ENCODE measurements at places on chromosomes 5 and 9.

GRCh38 chr5:13566871-13567339, 377.6 kb downstream of the DNAH5 start:
- no peak for DNase-seq

- DNase-seq = no peak
Observed at GRCh38 chr5:119274767-119275130, 81.1 kb upstream of the TNFAIP8 start.

DNA sequence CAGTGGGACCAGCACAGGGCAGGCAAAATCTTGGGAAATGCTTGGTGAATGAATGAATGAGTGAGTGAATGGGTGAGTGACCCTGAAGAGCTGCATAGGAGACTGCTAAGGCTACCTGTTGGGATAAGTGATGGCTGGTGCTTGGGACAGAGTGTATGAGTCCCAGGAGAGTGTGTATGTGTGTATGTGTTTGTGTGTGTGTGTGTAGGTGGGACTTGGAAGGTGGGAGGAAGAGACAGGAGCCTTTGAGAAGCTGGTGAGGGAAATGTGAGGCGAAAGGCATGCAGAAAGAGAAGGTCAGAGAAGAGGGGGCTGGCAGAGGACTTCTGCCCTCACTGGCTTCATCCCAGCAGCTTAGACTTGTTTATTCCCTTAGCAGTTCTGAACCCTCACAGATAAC, 33.3 kb upstream of the FOXE1 start:
- no peak for DNase-seq

DNA sequence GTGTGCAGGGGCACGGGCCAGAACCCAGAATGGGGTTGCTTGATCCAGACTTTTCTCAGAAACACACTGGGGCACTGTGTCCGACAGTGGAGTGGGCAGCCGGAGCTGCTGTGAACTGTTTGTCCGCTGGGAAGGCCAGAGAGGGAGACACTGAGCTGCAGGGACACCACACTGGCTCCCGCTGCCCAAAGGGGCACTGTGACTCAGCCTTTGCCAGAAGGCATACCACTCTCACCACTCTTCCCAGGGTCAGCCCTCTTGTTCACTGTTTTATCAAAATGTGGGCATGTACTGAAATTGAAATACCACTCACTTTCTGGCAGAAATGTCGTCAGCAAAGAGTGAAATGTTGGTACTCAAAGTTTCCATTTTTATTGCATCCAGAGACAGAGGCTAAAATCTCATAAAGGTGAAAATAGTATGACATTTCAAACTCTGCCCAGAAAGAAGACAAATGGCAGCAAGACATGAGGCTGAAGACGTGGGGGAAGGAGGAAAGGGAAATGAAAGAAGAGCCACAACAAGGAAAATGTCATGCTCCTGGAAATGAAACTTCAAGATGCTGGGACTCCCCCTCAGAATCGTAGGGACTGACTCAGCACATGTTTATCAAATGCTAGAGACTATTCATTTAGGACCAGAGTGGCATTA, 4.5 kb upstream of the IL7R start:
- no peak for DNase-seq

- no peak for DNase-seq
Observed at GRCh38 chr9:116270546-116270945, 117.0 kb downstream of the PAPPA start.

DNA sequence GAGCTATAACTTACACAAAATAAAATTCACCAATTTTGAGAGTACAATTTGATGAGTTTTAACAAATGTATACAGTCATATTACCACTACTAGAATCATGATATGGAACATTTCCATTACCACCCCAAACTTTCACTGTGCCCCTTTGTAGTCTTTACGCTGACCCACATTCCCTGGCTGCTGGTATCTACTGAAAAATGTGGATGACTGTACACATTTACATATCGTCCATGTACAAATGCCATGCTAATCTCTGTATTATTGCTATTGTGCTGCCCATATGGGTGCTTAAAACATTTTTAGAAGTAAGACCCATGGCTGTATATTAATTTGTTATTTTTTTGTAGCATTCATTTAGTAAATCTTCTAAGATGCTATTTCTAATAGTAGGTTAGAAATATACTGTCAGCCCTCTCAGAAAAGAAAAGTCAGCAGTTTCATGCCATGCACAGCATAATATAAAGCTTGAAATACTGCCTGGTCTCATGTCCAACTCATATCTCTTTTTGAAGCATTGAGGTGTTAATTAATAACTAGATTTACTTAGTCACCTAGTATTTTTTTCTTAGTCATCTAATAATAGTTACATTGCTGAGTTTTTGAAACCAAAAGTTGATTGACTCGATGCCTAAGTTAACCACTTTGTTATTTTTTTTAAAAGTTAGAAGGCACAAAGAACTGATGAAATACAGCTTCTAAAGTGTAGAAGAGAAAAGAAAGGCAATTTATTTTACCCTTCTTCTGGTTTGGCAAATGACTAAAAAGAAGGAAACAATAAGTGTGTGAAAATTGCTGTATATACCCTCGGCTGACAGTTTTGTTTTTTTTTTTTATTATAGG, 188.3 kb upstream of the MEF2C start:
- DNase-seq = no peak

- no peak for DNase-seq
Observed at GRCh38 chr5:7960142-7960541, 91.2 kb downstream of the MTRR start.

GRCh38 chr9:135049460-135049859, 38.0 kb upstream of the OLFM1 start:
- no peak for DNase-seq

DNA sequence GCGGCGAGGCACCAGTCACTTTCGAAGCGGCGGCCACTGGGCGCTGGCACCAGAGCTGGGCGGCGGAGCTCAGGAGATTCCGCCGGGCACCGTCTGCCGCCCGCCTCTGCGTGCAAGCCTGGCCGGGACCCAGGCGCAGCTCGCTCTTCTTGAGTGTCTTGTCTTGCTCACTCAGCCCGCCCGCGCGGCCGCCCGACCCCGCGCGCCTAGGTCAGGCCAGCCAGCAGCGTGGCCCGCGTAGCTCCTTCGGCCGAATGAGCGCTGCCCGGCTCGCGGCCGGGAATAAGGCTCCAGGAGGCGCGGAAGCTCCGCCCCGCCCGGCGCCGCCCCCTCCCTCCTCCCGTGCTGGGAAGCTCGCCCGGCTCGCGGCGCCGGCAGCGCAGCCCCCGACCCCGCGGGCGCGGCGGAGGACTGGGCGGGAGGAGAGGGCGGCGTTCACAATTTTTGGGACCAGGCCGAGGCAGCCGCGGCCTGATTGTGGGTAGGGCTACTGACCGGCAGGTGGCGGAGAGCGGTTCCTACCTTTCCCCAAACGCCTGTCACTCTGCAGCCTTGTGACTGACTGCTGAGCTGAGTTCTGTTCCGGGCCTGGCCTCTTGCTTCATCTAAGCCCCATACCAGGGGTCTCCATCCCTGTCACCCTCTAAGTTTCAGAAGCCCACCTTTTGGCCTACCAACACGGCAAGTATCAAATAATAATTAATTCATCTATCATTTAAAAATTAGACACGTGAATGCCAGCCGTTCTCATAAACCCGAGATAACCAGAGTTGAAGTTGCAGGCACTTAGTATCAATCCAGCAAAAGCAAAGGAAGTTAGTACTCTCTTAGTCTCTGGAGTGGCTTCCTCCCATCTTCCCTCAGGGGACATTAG, at the start of gene HBEGF:
Gene HBEGF, minus strand, starts transcription at position 256 of the 874 bp plus-strand sequence. CDS start 275 bp downstream, outside the sequence.
- peak; percentile 90 for DNase-seq

DNA sequence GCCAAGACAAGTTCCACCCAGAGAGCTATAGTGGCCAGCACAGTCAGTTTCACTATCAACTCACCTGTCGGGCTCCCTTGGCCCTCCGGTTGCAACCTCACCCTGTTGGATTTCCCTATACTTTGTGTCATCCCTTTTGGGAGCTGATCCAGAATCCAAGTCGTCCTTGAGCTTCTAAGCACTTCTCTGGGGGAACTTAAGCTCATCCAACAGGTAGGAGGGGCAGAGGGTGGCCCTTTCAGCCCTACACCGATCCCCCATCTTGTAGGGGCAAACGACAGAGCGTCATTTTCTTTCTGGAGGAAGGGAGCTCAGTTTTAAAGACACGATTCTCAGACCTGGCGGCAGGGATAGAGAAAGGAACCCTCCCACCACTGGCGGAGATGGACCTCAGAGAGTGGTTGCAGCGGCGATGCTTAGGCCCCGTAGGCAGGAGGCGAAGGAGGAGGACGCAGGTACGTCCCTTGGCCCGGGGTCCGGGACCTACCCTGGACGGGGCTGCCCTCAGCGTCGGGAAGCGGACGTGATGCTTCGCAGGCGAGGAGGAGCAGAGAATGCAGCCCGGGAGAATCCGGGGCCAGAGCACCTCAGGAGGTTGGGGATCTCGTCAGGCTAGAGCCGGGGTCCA, 519 bp downstream of the ZER1 start:
- DNase-seq = peak; percentile 14

GRCh38 chr5:160792732-160793529, 59.1 kb downstream of the ATP10B start:
- DNase-seq = no peak

GRCh38 chr5:111942201-111942600, 185.2 kb upstream of the NREP start:
- DNase-seq = no peak

DNA sequence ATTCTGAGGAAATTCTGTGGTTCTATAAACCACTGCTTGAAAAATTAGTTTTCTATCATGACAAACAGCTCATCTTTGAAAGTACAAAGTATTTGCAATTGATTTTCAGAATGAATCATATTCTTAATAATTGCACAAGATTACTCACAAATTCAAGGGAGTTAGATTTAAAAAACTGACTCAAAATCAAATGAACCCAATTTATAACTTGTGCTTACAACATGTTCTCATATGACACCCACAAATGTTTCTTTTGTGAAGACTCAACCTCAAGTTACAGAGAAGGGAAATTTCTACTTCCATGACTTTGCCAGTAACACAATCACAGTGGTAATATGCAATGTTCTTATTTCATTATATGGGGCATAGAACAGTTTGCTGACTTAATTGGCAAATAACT, 272.0 kb upstream of the ACTBL2 start:
- no peak for DNase-seq

GRCh38 chr5:35954175-35954574, 15.8 kb upstream of the CAPSL start:
- no peak for DNase-seq

DNA sequence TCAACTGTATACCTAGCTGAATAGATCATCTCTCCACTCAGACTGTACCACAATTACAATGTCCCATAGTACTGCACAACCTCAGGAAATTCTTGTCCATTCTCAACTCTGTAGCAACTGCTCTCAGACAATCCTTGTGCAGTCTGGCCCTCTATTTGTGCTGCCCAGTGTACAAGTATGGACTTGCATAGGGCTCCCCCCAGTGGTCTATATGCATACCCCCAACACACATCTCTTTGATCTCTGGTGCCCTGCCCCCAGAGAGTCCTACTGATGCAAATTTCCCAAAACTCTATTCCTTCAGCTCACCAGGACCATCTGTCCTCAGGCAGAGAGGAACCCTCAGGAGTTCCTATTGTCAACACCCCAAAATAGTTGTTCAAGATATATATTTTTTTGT, 205.3 kb downstream of the SLCO4C1 start:
- DNase-seq = no peak

DNA sequence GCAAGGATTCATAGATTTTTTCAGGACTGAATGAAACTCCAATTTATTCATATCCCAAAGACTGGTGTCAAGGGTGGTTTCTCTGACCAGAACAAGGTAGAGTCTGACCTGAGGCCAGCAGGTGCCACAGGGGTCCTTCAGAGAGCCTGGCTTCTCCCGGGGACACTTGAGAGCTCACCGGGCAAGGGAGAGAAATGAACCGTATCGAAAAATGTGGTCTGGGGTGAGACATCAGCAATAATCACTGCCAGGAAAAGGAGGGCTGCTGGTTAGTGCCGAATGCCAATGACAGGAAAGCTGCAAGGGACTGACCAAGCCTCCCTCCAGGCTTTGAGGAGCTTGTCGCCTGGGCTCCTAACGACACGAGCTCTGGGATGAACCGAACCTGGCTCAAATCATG, 142.7 kb downstream of the TTLL11 start:
- DNase-seq = no peak

DNA sequence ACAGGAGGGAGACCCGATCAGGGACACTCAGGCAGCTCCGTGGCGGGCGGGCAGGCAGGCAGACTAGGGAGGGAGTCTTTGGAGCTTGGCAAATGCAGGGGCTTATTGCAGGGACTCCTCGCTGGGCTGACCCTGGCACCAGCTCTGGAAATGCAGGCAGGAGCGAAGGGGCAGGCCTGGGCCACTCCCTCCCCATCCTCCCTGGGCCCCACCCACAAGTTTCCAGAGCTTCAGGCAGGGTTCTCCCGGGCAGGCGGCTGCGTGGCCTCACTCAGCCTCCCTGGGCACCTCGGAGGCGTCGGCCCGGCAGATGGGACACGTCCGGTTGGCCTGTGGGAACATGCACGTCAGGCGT, 8.5 kb downstream of the RNF44 start:
- no peak for DNase-seq

DNA sequence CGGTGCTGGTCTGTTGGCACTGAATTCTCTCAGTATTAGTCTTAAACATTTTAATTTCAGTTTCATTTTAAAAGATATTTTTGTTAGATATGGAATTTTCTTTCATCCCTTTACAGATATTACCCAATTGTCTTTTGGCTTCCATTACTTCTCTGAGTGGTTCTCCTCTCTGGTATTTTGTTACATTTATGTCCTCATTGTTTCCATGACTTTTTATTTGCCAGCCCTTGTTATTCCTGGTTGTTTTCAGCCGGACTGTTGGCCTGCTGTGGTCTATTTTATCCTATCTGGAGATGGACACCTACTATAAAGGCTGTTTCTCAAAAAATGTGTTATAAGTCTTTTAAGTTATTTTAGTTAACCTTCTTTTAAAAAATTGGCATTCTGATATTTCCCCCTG, 117.2 kb downstream of the ARHGEF28 start:
- no peak for DNase-seq

DNA sequence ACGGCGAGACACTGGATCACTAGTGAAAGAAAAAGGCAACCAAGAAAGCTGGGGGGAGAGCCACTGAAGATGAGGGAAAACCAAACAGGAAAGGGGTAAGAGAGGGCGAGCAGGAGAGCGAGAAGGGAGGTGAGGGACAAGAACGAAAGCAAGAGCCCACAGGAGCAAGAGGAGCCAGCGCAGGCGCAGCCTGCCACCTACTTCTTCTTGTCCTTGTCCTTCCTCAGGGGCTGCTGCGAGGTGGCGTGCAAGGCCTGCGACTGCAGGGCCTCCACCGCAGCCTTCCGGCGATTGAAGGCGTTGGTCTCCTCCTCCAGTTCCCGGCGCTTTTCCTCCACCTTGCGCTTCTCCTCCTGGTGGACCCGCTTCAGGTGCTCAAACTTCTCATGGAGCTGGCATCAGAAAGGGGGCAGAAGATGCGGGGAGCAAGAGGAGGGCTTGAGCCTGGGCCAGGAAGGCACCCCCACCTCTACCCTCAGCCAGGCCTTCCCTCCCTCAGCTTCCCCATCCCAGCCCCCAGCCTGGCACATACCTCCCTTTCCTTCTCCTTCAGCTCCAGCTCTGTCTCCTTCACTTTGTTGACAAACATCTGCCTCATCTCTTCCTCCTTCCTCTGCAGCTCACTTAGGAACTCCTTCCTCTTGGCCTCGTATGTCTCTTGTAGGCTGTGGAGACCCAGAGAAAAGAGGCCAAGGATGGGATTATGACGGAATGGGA, 13.5 kb downstream of the CCNI2 start:
- no peak for DNase-seq

Measured in head of caudate nucleus (tissue), 42 donors.